ENCODE measurements at places on chromosomes 3 and 15.

GRCh38 chr15:64426845-64427465 is 33.4 kb upstream of the ZNF609 start:
- no peak for DNase-seq

- no peak for DNase-seq
Measured at GRCh38 chr3:107650788-107651187, 128.0 kb downstream of the BBX start.

- no peak for DNase-seq
Measured at GRCh38 chr15:29018120-29018805, 132.5 kb downstream of the APBA2 start.

- DNase-seq: no peak
Measured at GRCh38 chr3:124916837-124917409, 17.6 kb downstream of the MUC13 start.

GRCh38 chr15:35519541-35520149 is 26.3 kb downstream of the DPH6 start:
- DNase-seq: peak; percentile 37

GRCh38 chr3:125684199-125684598 is 88.9 kb upstream of the OSBPL11 start:
- no peak for DNase-seq

DNA sequence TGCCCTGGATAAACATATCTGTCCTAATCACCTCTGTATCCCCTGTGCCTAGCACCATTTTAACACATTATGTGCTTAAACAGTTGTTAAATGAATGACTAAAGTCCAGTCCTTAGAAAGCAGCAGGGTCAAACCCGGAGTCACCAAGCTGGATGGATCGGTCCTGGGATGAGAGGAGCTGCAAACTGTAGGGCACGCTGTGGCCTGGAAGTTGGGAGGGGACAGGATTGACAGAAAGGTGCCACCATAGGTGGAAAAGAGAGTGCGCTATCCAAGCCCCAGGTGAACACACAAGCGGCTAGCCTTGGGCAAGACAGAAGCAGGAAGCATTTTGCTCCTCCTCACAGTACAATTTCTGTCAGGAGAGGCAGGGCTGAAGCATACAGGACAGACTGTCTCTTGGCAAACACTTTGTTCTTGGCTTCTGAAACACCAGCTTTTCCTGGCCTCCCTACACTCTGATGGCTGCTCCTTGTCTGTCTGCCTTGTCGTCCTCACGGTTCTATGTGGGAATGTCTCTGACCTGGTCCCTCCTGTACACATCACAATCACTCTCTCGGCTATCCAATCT is 48.4 kb upstream of the KY start:
- no peak for DNase-seq

- no peak for DNase-seq
Measured at GRCh38 chr15:67066959-67067853, 1.8 kb downstream of the SMAD3 start.

GRCh38 chr3:102741105-102741504 is 306.3 kb downstream of the ZPLD1 start:
- no peak for DNase-seq

DNA sequence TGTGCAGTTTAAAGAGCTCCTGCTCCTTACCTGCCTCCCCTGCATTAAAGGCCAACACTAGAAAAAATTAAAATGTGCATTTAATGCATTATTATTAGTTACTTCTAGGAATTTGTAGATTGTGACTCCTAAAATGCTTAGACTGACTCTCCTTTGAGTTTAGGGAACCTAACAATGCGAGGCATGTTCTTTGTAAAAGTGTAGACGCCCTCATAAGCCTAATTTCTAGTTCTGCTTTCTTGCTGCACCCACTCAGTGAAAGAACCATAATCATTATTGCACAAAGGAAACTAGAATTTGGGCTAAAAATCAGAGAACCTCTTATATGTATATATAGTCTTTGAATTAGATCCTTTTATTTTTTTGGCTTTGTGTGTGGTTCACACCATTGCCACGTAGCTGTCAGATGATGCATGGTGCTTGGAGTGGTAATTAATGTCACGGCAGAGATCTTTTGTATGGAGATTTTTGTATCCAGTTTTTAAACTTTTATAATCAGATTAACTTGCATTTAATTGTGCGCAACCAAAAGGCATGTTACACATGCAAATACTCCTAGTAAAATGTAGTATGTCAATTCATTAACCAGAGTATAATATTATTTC is 710 bp downstream of the ABHD10 start:
- peak; percentile 13 for DNase-seq

DNA sequence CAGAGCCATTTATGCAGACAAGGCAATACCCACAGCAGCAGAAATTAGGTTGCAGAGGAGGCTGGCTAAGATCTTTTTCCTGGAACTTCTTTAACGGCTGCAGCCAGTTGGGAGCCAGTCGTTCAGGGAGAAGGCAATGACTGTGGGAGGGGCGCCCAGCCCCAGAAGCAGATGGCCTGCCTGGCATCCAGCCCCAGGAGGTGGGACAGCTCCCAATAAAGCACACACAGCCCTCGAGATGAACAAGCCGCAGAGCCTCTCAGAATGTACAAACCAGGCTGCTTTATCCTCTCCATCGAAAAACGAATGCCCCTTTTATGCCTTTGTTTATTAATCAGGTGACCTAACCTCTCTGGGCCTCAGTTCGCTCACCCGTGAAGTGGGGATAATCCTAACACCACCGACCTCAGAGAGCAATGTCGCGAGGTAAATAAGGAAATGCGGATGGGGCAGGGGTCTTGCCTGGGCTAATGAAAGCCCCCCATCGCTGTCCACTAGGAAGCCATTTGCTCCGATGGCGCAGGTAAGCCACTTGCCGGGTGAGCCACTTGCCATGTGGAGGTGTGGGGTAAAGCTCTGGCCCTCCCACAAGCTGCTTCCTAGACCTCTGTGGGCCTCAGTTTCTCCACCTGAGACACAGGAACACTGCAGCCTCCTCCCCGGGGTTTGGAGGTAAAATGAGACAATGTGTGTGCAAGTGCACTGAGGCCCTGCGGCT is 35.8 kb downstream of the MGLL start:
- DNase-seq: no peak

GRCh38 chr3:134699721-134700120 is 48.9 kb upstream of the KY start:
- no peak for DNase-seq

- DNase-seq: no peak
Measured at GRCh38 chr3:89238846-89239245, 131.4 kb downstream of the EPHA3 start.

DNA sequence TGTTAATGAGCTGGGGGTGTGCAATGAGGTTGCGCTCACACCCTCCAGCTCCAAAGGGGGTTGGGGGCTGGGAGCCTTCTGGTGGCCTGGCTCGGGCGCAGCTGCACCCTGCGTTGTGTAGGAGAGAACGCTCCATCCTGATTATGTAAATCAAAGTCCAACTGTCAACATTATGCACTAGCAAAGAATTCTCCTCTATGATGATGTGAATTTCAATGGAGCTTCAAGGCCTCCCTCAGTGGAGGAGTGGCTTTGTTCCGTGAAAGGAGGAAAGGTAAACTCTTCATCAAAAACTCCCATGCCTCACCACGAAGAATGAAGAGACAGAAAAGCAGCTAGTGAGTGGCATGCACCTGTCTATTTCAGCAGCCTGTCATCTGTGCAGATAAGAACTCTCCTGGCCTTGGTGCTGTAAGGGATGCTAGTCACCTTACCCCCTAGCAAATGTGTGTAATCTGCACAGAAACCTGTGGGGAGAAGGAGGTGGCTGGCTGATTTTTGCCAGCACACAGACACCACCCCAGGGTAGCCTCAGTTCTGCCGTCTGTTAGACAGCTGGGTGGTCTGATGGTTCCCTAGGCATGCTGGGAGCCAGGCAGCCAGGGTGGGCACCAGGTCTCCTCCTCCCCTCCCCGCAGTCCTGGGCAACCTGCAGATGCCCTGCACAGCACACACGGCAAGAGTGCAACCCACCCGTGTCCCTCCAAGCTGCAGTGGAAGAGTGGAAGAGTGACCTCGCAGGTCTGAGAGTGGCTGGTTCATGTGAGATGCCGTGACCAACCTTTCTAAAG is 47.0 kb upstream of the TRPM1 start:
- no peak for DNase-seq

DNA sequence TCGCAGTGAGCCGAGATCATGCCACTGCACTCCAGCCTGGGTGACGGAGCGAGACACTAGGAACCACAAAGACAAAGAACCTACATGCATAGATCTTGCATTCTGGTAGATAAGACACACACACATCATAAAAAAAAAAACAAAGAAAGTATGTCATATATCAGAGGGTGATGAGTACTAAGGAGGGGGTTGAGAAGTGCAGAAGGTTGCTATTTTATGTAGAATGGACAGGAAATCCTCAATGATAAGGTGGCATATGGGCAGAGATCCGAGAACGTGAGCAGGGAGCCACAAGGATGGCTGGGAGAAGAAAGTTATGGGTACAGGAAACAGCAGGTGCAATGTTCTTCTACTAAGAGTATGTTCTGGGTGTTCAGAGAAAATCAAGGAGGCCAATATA is 118.8 kb downstream of the MEX3B start:
- no peak for DNase-seq

- DNase-seq: no peak
Measured at GRCh38 chr3:69460034-69460433, 74.1 kb upstream of the FRMD4B start.

DNA sequence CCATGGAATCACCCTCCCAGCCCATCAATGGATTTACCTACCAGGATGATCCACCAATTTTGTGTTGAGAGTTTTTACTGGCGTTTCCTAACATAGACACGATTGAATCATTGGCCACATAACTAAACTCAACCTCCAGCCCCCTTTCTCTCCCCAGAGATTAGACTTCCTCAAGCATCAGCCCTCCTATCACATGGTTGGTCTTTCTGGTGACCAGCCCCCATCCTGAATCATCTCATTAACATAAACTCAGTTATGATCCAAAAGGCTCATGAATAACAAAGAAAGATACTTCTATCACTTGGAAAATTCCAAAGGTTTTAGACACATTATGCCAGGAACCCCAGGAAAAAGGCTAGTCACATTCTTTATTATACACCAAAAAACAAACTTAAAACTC is 21.2 kb downstream of the PRKAR2A start:
- no peak for DNase-seq

DNA sequence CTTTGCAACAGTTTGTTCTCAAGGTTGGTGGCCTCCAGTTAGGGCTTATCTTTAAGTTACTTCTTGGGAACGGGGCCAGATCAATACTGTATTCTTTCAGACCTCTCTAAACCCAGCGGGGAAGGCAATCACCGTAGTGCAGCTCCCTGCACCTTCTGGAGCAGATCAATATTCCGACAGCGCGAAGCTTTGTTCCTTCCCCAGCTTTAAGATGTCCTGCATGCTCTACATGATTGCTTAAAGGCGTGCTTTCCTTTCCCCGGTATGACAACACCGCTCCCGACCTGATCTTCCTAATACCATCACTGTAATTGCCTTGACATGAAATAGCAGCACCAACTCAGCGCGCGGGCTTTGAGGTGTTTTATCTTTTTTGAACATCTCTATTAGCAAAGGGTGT is 755.2 kb downstream of the NR2F2 start:
- no peak for DNase-seq

DNA sequence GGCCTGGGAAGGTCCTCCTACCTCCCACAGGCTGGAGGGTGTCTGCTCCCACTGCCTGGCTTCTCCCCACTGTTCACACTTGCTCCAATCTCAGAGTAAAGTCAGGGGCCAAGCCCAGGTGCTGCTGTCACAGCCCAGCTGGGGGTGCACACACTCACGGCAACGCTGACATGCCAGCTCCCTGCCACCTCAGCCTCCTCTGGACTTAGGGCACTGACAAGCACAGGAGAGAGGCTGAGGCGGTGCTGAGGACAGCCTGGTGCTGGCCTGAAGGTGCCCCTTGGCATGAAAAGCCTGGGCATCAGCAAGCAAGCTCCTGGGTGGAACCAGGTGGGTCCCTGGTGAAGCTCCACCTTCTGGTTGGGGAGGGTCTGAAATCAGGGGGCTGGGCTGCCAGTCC is 53.0 kb downstream of the LSAMP start:
- DNase-seq: no peak

GRCh38 chr3:76456322-76456721 is 583.6 kb upstream of the ROBO2 start:
- no peak for DNase-seq

GRCh38 chr3:165389064-165389463 is 192.9 kb upstream of the SLITRK3 start:
- no peak for DNase-seq

- DNase-seq: no peak
Measured at GRCh38 chr15:58015565-58015964, 49.9 kb downstream of the ALDH1A2 start.

DNA sequence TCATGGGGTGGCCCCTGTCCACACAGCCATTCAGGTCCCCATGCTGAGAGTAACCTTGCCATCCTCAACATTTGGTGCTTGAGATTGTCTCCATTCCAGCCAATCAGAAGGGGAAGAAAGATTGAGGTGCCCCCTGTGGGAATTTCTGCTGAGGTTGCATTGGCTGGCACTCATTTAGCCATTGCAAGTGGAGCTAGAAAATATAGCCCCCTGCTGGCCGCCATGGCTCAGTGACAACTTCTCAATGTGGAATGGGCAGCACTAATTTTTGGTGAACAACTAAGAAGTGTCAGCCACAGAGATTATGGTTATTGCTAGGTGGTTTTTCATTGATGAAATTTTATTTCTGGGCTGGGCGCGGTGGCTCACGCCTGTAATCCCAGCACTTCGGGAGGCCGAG is 22.0 kb downstream of the COL6A6 start:
- peak; percentile 7 for DNase-seq

GRCh38 chr3:190552969-190553759 is 39.3 kb downstream of the IL1RAP start:
- no peak for DNase-seq

DNA sequence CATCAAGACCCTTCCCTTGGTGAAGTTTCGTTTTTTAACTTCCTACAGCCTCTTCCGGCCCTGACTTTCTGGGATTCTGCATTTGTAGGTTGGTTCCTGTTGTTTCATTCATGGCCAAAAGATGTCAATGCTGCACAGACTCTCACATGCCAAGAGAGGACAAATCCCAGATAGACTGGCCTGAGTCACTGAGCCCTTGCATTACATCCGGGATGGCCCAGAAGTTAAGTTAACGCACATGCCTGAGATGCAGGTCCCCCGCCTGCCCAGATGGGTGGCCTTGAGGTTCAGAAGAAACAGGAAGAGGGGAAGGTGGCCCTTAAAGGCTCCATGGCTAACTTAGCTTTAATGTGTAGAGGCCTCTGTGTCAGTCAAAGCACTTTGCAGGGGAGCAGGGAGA is 51.6 kb upstream of the SRGAP3 start:
- DNase-seq: no peak

GRCh38 chr3:182303169-182303568 is 490.1 kb upstream of the ATP11B start:
- no peak for DNase-seq

DNA sequence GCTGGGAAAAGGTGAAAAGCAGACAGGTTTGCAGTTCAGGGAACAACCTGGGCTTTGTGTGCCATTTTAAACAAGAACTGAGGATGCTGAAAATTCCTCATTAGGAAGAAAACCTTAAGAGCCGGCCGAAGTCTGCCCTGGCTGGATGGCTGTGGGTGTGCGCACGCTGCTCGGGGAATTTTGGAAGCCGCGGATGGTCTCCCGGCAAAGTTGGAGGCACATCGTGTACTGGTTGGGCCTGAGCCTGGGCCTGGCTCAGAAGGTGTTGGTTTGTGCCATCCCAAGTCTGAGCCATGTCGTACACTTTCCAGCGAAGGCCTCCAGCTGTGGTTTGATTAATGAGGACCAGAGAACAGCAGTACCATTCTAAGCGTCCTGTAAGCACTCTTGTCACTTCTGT is 188.2 kb downstream of the ATP10A start:
- no peak for DNase-seq
